Stimulated activated naive CD8-positive, alpha-beta T cell treated with anti-CD3 and anti-CD28 coated beads, Interleukin-15, amount 100 ng/mL, for 72 hours (primary cell): ENCODE measurements at places on chromosomes 1 and 21.
A peak's percentile ranks its signal among the peaks of the same experiment; 100 is the strongest.

DNA sequence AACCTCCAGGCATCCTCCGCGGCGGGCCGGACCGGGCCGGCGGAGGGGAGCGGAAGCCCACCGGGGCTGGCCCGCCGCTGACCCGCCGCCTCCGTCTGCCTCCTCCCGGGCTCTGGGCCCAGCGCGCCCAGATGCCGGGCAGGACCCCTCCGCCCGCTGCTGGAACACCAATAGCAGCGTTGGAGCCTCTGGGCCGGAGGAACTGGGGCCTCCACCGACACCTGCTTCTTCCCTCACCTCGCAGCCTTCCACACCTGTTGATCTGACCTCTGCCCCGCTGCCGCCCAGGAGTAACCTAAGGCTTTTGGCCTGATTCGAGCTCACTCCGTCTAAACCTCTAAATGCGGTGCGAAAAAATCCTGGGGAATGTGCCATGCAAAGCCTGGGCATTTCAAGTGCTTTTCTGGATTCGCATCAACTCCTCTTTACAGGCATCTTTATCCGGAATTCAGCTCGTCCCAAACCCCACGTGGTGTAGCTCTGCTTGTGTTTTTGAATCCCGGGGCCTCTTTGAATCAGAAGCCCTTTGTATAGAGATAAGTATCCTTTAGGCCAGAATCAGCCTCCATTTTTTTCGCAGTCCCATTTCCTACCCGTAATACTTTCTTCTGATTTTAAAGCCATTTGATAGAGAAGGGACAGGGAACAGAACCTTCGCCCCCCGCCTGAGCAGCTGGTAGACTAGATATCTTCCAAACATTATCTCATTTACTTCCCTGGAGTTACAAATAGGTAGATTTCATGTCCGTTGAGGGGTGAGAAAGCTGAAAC, 680 bp upstream of the CNN3 start:
- no peak for DNase-seq

DNA sequence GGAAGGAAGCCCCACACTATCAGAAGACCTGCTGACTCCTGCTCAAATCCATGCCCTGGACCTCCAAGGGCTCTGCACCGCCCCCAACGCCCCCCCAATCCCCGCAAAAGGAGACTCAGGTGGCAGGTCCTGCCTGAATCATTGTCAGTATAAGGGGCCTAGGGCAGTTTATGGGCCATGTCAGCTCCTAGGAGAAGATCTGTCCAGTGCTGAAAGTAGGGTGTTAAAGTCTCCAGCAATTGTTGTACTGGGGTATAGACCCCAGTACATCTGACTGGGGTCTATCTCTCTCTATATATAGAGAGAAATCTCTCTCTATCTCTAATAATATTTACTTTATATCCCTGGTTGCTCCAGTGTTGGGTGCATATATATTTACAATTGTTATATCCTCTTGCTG, 12.1 kb upstream of the OLIG2 start:
- no peak for DNase-seq

DNA sequence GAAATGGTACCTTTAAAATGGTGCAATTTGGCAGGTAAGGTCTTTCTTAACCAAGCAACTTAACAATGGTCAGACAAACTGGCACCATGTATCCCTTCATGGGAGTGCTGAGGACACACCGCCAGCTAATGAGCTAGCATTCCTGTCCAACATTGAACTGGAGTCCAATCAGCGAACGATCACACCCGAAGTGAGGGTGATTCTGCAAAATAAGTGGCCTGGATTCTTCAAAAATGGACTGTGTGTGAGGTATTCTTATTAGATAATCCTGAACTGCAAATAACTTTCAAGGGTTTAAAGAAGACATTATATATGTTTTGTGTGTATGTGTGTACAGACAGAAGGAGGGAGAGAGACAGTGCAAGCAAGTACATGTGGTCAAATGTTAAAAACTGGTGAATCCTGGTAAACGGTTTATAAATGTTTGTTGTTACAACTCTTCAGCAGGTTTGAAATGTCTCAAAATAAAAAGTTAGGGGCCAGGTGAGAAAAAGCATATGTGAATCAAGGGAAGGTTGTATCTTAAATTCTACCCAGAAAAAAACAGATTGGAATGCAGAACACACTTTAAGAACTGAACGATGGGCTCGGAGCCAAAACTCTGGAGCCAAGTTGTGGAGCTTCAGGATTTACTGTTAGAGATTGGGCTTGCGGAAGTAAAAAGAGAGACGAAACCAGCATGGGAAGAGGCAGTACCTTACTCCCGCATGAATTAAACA, 20.9 kb downstream of the GADD45A start:
- DNase-seq: no peak

GRCh38 chr1:161267321-161267720, 8.8 kb downstream of the PCP4L1 start:
- no peak for DNase-seq

- no peak for DNase-seq
These were observed 18.0 kb downstream of the WDR4 start for GRCh38 chr21:42861311-42861847.

GRCh38 chr1:60998786-60999185, 83.6 kb upstream of the NFIA start:
- no peak for DNase-seq

GRCh38 chr21:38289705-38290485, 33.1 kb downstream of the KCNJ15 start:
- no peak for DNase-seq

DNA sequence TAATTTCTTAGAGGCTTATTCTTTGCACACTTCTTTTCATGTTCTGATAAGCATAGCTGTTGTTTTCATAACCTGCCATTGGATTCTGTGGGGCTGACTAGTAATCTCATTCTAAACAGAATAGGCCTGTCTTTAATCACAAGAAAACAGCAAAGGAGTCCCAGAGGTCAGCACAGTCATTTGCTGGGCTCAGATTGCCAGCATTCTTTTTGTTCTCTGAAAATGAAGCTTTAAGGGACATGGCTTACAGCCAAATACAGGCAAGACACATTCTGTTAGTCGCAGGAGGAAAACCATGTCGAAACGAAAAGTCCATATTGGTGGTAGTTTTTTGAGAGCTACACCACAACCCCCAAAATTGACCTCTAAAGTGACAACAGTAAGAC, 75.0 kb downstream of the MRPS6 start:
- no peak for DNase-seq

DNA sequence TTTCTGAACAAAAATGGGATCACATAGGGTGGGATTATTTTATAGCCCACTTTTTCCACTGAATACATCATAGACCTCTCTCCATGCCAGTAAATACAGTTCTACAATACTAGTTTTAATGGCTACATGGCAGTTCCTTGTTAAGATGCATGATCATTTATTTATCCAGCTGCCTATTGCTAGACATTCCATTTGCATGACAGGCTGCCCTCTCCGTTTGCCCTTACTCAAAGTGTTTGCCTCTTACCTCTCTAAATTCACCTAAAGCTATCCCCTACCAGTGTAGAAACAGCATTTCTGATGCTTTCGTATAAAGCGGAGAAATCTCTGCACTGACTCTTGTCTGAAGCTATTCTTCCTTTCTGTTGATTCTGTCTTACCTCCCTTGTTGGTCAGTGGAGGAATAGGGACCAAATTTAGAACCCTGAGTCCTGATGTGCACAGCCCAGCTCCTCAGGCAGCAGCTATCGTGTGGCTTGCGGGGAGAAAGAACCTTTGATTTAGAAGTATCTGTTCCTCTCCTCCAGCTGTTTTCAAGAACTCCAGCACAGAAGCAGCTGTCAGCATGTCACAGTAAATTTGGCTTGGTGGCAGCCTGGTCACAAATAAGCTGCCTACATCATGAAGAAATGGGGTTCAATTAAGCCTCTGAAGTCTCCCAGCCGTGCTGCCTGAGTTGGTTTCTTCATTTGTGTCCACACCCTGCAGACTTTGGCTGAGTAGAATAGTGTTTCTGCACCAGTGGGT, 337.3 kb downstream of the PRDM2 start:
- no peak for DNase-seq

GRCh38 chr1:162736633-162737067, 53.9 kb upstream of the HSD17B7 start:
- DNase-seq: no peak

- no peak for DNase-seq
These were observed at the start of gene NCMAP for GRCh38 chr1:24555591-24556413. NCMAP (plus strand) TSS chr1:24556087; CDS start chr1:24595431, 39,344 bp downstream.

- no peak for DNase-seq
These were observed 4.5 kb upstream of the INKA2 start for GRCh38 chr1:111743679-111744101.

DNA sequence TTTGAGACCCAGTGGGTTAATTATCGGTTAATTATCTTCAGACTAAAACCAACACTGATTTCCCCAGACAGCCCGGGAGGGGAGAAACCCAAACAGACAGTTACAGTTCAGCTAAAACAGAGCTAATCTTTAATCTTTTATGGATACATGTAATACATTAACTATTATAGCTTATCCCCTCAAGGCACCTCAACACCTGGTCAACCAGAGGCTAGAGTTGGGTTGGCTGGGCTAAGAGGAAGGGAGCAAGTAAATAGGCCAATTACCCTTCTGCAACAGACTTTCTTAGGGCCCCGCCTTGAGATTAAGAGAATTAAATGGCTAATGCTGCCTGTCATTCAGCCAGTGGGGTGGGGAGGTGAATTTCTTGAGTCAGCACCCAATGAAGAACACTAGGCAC, 6.6 kb upstream of the MED18 start:
- DNase-seq: no peak

GRCh38 chr1:21175670-21176581, 771 bp downstream of the EIF4G3 start:
- DNase-seq: peak; percentile 44

- no peak for DNase-seq
These were observed 13.3 kb downstream of the ZNF362 start for GRCh38 chr1:33269621-33270020.

DNA sequence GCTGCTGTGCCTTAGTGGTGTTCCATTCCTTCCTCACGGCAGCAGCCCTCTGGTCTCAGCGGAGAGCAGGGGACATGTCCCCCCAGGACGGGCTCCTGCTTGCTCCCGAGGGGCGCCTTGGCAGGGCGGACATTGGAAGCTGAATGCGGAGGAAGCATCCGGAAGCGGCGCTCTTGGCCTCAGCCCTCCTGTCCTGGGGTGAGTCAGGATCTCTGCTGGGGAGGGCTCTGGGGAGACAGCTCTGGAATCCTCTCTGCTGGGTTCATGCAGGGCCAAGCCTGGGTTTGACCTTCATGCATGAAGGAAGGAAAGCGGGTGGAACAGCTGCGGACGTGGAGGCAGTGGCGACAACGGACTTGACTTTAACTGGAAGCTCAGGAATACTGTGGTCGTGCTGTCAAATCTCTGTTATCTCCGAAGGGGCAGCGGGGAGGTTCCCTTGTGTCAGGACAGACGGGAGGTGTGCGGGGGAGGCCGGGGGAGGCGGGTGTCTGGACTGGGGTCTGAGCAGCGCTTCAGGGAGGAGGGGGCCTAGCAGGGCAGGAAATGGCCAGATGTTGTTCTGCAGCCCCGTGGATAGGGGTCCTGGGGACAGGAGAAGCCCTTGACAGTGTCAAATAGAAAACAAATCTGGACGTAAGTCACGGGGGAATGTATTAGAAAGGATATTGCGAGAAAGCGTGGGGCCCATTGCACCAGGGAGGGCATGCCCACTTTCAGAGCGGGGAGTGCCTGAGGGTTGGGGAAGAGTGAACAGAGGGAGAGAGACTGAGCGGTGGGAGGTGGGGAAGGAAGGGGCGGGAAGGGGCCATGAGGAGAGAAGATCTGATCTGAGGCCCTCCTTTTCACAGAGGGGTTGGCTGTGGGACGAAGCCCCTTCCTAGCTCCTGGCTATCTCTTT, 26.6 kb downstream of the CRYAA start:
- no peak for DNase-seq

GRCh38 chr1:227685807-227686206, 49.3 kb downstream of the JMJD4 start:
- no peak for DNase-seq

DNA sequence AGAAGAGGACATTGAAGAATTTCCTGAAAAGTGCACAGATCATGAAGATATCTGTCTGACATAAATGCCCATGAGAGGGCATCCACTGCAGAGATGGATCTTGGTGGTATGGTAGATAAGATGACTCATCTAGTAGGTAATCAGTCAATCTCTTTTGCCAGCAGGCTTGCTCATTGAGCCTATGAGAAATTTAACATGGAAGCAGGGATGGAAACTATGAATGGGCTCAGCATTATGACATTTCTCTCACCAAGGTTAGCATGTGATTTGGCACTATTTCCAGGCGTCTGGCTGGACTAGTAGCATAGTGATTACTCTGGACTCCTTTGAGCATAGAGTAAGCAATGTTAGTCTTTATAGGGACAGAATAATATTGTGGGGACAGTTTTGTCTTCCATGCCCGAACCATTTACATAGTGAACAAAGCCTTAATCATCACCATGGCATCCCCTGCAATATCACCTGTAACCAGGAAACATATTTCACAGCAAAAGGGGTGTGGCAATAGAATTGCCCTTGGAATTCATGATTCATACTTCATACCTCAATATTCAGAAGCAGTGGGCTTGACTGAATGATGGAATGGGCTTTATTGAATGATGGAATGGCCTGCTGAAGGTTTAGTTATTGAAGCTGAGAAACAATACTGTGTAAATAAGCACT, 7.3 kb downstream of the OR2C3 start:
- DNase-seq: no peak

GRCh38 chr1:198232378-198232777, 75.6 kb downstream of the NEK7 start:
- no peak for DNase-seq

- DNase-seq: no peak
These were observed 115.0 kb upstream of the GALNT2 start for GRCh38 chr1:229951856-229952534.

DNA sequence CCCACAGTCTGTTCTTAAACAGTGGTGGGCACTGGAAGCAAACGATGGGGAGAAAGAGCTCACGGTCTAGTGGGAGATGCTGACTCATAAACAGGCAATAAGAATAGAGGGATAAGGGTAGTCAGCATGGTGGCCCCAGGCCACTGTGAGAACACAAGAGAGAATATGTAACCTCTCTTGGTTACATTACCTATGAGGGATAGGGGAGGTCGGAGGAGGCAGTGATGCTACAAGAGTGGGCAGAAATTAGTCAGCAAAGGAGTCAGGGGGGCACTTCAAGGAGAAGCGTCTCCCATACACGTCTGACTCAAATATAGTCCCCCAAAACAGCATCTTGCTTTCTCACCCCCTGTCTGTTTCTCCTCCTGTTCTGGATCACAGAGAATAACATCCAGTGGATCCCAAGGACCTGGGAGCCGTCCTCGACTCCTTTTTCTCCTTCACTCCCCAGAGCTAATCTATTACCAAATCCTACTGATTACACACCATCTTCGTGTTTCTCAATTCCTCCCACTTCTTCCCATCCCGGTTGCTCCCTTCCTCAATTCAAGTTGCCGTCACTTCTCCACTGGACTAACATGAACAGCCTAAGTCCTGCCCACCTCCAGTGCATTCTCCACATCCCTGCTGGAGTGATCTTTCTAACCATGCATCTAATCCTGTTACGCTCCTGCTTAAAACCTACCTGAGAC, 2.1 kb downstream of the SLAMF8 start:
- no peak for DNase-seq
